ENCODE measurements at places on chromosomes 4 and X.

- DNase-seq: no peak
Measured at GRCh38 chr4:175431694-175432093, 380.4 kb downstream of the GPM6A start.

GRCh38 chrX:53716328-53717088 is 30.0 kb upstream of the HUWE1 start:
- peak; percentile 74 for DNase-seq

- DNase-seq: no peak
Measured at GRCh38 chrX:77786365-77786680, 307 bp upstream of the ATRX start.

- DNase-seq: no peak
Measured at GRCh38 chr4:30559481-30559880, 160.7 kb upstream of the PCDH7 start.

DNA sequence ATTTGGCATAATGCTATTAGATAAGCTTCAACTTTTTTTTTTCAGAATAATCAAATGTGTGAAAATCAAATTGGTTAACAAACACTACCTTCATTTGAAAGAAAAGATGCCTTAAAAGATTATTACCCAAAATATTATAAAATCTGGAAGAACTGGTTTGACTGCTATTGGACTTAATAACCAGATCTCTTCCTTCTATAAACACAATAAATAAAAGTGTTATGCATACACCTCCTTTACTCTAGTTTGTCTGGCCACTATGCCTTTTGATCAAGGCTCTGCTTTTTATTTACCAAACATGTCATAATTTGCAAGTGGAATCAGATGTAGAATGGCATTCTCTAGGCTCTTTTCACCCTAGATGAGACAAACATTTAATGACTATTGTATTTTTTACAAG is 897.3 kb upstream of the EPHA5 start:
- no peak for DNase-seq

DNA sequence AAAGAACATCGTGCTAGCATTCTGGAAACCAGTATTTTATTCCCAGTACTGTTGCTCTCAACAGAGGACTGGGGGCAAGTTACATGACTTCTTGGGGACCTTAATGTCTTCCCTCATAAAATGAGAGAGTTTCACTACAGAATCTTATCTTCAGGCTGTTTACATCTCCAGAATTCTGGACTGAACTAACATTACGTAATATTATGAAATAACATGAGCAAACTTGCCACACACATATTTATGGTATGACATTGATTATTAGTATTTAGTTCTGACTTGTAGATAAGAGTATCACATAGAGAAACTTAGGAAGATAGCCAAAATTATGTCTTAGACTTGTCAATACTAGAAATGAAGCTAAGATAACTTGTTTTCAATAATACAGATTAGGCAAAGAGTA is 68.0 kb downstream of the NFKB1 start:
- DNase-seq: no peak

GRCh38 chr4:87216469-87216868 is 3.9 kb downstream of the KLHL8 start:
- DNase-seq: no peak
